CD4-positive, alpha-beta T cell treated with Interleukin-17A for 1 hour (primary cell): ENCODE measurements at places on chromosomes 11 and 22.

- DNase-seq: peak; percentile 64
Observed at GRCh38 chr11:721741-722345, 15.8 kb downstream of the EPS8L2 start.

DNA sequence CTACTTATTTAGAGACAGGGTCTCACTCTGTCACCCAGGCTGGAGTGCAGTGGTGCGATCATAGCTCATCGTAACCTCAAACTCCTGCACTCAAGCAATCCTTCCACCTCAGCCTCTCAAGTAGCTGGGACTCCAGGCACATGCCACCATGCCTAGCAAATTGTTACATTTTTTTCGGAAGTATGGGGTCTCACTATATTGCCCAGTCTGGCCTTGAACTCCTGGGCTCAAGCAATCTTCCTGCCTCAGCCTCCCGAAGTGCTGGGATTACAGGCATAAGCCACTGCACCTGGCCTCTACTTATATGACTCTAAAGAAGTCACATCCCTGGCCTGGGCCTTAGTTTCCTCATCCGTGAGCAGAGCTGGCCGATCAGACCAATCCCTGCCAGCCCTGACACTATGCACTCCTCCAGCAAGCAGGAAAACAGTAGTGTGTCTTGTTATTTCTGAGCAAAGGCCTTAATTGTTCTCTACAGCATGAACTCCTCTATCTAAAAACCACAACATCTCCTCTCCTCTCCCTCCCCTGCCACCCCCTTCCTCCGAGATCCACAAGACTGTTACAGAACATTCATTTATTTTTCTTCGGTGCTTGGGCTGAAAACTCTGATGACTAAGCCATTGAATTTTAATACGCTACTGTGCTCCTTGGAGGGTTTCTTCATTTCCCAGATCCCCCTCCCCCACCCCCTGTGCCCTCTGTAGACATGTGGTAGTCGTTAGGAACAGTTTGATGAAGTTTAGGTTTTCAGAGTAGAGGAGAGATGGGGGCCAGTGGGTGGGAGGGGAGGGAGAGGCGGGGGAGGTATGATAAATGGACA lies 91.5 kb downstream of the ABTB2 start:
- no peak for DNase-seq

DNA sequence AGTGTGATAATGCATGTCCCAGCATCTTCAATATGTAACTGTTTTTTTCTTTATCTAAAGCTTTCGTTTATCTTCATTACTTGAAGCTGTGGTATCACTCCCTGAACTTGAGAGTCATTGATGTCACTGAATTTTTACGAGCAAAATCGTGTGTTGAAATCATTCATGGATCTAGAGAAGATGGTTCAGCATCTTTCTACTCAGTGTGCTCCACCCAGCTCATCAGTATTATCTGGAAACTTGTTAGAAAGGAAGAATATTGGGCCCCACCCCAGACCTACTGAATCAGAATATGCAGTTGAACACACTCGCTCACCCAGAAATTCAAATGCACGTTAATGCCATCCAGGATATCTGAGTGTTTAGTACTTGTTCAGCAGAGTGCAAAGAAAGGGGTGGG lies 8.3 kb downstream of the CDON start:
- DNase-seq: no peak

DNA sequence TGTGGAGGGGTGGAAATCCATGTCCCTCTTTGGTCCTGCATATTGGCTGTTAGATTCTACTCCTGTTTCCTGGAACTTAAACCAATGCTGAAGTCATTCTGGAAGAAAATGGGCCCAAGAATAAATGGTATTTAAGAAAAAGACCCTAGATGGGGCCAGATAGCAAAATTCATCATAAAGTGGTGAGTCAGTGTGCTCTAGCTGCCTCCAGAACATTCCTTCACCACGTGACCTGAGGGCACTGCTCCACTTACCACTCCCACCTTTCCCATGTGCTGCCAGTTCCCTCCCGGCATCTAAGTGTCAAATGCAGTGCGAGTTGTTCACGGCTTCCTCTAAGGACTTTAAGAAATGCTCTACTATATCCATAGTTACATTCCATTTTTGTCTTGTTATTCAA lies 30.9 kb upstream of the NAP1L4 start:
- no peak for DNase-seq

GRCh38 chr11:119263352-119263940 lies 53.5 kb downstream of the MCAM start:
- DNase-seq: peak; percentile 64

DNA sequence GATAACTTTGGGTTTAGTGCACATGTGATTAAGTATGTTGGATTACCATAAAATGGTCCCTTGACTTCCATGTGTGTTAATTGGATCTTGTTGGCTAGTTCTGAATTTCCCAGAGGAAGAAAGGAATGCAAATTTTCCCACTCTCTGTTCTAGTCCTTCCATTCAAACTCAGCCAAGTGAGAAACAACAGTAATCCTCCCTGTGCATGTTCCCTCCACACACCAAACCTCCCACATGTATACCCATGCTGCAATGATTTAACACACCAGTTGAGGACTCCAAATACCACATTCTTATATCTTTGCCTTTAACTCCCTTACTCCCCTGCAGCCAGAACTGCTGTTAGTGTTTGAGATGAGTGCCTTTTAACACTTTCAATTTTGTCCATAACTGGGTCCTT lies 1158.9 kb downstream of the DLG2 start:
- DNase-seq: no peak

GRCh38 chr11:126722006-126722736 lies 278.4 kb downstream of the KIRREL3 start:
- no peak for DNase-seq

DNA sequence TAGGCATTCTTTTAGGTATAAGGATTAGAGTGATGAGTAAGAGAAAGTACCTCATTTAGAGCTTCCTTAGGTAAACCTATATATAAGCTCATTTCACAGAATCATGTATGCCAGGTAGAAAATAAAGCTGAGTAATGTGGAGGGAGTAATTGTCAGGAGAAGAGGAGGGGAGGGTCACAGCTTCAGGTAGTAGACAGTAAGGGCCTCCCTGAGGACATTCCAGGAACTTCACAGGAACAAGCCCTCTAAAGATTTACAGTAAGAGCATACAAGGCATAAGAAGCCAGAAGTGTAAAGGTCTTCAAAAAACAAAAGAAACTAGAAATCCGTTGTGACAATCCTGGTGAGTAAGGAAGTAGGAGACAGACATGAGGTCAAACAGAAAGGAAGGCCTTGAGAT lies 57.6 kb downstream of the USP47 start:
- no peak for DNase-seq

GRCh38 chr11:105202844-105203548 lies 63.4 kb upstream of the CARD18 start:
- DNase-seq: peak; percentile 33

GRCh38 chr11:113023986-113024385 lies 62.8 kb downstream of the NCAM1 start:
- no peak for DNase-seq

- peak; percentile 47 for DNase-seq
Observed at GRCh38 chr11:86608251-86608799, 64.1 kb downstream of the ME3 start.

DNA sequence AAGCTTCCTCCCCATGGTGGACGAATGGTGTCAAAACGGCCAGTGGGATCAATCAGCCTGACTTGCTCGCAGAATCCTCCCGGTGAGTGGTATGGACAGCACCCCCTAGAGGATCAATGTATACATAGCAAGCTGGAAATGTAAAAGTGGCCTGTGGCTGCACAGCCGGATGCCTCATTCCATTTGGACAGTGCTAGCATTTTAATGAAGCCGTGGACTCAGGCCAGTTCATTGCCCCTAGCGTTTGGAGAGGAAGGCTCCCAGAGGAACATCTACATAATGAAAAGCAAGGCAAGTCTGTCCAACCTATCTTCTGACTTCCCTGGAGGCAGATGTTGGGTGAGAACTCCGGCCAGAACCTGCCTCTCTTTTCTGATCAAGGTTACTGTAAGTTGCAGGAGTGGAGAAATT lies 942.3 kb downstream of the NTM start:
- no peak for DNase-seq

DNA sequence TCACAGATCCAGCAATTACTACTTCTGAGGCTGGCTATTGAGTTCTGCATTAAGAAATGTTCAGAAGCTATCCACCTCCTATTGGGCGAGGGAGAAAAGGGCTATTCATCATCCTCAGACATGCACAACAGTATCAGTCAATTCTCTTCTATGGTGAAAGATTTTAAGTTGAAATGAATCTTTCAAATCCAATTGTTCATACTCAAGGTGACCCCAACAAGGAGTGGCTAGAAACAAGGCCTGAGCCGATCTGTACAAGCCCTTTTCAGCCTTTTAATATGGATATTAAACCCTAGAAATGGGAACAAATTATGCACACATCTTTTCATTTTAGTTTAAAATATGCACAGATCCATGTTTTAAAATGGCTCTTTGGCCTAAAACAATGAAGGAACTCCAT lies 303.5 kb upstream of the PITPNB start:
- DNase-seq: no peak

DNA sequence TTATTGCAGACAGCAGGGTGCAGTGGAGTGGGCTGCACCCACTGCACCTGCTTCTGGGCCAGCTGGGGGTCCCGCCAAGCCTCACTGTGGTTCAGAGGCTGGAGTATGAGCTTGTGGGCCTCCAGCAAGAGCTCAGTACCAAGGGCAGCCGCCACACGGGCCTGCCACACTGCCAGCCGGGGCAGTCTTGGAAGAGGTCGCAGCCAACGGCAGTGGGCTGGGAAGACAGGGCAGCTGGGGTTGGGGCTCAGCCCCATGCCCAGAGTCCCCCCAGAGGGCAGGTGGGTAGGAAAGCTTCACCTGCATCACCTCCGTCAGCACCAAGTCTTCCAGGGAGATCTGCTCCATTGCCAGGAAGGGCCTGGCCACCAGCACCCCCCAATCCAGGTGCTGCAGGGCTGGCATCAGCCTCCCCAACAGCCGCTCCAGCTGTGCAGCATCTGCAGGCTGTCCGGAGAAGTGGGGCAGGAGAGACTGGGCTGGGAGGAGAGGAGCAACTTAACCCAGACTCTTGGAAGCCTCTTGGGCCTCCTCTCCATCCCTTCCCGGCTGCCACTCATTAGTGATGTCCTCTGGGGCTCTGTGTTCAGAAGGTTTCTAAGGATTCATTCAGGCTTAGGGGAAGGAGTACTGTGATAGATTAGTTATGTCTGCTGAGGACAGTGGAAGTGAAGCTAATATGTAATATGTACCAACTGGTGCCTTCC lies 1.1 kb upstream of the GSTT4 start:
- no peak for DNase-seq

GRCh38 chr11:112942966-112943643 lies 18.1 kb upstream of the NCAM1 start:
- no peak for DNase-seq
